ENCODE measurements at places on chromosomes 3 and 15.

GRCh38 chr3:151871639-151872468 is 1.6 kb upstream of the SUCNR1 start:
- DNase-seq = no peak

GRCh38 chr3:50502225-50502583 is 1.2 kb downstream of the CACNA2D2 start:
- no peak for DNase-seq

DNA sequence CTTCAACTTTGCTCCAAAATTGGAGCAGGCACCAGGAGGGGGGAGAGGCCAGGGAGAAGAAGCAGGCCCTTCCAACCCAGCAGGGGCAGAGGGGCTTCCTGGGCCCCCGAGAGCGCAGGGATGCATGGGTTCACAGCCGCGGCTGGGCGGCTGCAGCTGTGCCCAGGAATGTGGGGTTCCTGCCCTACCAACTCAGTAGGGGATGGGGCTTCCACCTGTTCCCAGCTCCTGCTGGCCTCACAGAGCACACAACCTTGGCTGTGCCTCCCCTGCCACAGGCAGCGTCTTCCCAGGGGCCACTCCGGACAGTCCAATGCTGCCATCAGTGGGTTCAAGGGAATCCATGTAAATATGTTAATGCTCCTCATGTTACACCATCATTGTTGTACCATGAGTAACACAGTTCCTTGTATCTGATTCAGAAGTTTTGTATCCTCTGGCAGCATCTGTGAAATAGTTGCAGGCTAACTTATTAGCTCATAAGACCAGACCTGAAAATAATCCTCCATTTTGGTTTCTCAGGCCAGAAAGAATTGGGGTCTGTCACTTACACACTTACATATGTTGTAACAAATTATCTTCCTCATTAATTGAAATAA is 12.1 kb upstream of the SIAH2 start:
- no peak for DNase-seq

DNA sequence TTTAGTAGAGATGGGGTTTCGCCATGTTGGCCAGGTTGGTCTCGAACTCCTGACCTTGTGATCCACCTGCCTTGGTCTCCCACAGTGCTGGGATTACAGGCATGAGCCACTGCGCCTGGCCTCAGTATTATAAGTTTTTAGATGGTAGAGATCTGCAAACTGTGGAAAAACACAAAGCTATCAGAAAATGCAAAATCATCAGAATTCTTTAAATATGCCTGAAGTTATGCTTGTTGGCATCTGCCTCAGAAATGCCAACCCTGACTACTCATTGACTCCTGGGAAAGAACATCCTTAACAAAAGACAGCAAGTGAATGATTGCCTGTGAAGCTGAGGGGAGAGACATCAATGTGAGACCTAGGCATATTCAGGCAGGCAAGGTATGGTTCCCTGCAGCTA is 94.3 kb upstream of the MB21D2 start:
- DNase-seq = no peak

DNA sequence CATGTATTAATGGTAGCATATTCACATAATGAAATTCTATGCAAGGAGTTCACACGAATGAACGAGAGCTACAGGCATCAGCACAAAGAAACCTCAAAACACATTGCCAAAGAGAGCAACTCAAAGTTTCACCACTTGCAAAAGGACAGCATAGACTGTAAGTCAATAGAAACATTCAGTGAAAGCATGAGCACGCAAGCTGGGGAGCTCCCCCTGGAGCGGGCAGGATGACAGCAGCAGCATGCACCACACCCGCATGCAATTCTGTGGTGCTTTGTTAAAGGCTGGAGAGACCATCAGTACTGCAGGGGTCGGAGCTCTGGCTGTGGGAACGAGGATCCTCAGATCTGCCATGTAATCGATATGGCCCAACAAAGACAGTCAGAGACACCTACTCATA is 18.7 kb downstream of the OCA2 start:
- no peak for DNase-seq

DNA sequence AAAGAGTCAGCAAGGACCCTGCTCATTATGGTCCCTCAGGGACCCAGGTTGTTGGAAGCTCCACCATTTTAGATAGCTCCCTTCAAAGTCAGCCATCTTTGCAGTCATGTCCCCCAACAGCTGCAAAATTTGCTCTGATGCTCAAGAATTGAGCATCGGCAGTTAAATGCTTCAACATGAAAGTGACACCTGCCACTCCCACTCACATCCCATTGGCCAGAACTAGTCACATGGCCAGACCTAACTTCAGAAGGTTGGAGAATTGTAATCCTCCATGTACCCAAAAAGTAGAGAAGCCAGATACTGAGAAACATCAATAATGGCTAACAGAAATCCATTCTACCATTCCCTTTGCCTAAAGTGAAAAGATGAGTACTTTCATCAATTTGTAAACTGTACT is 171.5 kb upstream of the NR2E3 start:
- DNase-seq = no peak

- no peak for DNase-seq
These were observed 41.7 kb upstream of the SPSB4 start for GRCh38 chr3:141009496-141009895.

DNA sequence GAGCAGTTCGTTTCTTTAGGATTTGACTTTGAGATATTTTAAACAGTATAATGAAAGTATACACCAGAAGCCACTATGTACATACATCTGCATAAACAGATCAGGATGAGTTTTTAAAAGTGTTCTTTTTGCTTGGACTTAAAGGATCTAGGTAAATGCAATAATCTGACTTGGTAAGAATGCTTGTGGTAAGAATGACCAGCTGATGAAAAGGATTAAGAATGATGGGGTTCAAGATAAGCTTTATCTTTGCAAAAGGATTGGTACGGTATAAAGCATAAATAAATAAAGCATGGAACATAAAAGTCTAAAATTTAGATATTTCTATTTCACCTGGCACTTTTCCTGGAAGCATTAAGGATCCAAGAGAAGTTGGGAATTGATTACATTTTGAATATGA is 9.8 kb upstream of the MME start:
- no peak for DNase-seq

DNA sequence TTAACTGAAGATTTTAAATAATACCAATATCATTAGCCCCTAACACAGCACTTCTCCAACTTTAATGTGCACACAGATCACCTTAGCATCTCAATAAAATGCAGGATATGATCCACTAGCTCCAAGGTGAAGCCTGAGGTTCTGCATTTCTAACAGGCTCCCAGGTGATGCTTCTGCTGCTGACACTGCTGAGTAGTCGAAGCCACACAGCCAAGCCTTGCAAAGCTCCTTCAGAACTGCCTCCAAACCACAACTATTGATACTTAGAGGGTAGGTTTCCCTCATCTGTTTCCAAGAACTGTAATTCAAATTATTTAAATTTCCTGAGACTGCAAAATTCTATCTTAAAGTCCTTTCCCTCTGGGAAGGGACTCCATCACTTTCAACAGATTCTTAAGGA is 3.9 kb downstream of the RIOX2 start:
- no peak for DNase-seq

GRCh38 chr3:15795651-15796308 is 2.0 kb downstream of the ANKRD28 start:
- DNase-seq = no peak

DNA sequence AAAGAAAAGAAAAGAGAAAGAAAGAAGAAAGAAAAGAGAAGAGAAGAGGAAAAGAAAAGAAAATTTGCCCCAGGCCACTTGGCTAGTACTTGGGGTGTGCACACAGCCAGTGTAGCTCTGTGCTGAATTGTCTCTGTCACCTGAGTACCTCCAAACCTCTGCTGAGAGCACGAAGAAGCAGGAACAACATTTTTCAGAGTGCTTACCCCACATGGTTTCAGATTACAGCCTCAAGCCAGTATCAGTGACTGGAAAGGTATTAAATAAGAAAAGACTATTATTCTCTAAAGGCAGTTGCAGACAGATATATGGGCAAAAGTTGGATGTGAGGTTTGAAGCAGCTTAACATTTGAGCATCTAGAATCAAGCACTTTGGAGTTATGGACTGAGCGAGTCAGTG is 113.3 kb upstream of the PHLDB2 start:
- DNase-seq = no peak

- DNase-seq = no peak
These were observed 38.4 kb upstream of the GALNT15 start for GRCh38 chr3:16136055-16136454.

DNA sequence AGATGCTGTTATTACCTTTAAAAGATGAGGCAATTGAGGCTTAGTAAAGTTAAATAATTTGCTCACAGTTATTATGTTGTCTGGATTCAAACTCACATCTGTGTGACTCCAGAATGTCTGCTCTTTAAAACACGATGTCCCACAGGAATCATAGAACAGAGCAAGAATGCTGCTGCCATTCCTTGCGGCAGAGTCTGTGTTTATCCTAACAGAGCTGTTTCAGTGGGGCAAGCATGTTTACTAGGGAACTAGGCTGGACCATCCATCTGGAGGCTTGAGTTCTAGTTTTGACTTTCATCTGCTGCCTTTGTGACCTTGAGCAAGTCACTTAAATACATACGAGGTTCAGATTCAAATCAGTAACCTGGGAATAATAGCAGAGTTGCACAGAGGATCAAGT is 72.1 kb downstream of the BBX start:
- no peak for DNase-seq

DNA sequence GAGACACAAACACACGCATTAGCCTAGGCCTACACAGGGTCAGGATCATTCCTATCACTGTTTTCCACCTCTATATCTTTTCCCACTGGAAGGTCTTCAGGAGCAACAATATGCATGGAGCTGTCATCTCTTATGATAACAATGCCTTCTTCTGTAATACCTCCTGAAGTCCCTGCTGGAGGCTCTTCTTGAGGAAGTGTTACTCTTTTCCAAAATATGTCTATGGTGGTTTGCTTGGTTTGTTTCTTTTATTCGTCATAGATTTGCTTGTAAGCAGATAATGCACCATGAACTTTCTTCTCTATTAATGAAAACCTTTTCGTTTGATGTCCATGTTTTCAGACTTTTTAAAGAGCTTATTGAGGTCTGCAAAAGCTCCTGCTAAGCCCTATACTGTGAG is 109.3 kb downstream of the GMPS start:
- DNase-seq = no peak

GRCh38 chr3:69422751-69423150 is 36.9 kb upstream of the FRMD4B start:
- no peak for DNase-seq

GRCh38 chr15:52524223-52525136 is 4.2 kb downstream of the MYO5A start:
- no peak for DNase-seq

DNA sequence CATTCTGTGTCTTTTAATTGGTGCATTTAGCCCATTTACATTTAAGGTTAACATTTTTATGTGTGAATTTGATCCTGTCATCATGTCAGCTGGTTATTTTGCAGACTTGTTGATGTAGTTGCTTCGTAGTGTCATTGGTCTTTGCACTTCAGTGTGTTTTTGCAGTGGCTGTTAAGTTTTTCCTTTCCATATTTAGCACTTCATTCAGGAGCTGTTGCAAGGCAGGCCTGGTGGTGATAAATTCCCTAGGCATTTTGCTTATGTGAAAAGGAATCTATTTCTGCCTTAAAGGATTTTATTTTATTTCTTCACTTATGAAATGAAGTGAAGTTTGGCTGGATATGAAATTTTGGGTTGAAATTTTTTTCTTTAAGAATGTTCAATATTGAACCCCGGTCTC is 70.2 kb upstream of the CD96 start:
- no peak for DNase-seq

- no peak for DNase-seq
These were observed 142.9 kb downstream of the CADPS start for GRCh38 chr3:62732183-62732904.

DNA sequence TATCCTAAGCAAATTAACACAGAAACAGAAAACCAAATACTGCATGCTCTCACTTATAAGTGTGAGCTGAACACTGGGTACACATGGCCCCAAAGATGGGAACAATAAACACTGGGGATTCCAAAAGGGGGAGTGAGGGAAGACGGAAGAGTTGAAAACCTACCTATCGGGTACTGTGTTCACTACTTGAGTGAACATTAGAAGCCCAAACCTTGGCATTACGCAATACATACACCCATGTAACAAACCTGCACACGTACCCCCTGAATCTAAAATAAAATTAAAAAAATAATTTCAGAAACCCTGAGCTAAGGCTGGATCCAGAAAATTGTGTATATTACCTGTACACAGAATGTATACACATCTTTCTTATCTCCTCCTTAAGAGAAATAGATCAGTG is 42.8 kb upstream of the C3orf70 start:
- no peak for DNase-seq

GRCh38 chr15:79093352-79093935 is 2.9 kb upstream of the RASGRF1 start:
- no peak for DNase-seq

DNA sequence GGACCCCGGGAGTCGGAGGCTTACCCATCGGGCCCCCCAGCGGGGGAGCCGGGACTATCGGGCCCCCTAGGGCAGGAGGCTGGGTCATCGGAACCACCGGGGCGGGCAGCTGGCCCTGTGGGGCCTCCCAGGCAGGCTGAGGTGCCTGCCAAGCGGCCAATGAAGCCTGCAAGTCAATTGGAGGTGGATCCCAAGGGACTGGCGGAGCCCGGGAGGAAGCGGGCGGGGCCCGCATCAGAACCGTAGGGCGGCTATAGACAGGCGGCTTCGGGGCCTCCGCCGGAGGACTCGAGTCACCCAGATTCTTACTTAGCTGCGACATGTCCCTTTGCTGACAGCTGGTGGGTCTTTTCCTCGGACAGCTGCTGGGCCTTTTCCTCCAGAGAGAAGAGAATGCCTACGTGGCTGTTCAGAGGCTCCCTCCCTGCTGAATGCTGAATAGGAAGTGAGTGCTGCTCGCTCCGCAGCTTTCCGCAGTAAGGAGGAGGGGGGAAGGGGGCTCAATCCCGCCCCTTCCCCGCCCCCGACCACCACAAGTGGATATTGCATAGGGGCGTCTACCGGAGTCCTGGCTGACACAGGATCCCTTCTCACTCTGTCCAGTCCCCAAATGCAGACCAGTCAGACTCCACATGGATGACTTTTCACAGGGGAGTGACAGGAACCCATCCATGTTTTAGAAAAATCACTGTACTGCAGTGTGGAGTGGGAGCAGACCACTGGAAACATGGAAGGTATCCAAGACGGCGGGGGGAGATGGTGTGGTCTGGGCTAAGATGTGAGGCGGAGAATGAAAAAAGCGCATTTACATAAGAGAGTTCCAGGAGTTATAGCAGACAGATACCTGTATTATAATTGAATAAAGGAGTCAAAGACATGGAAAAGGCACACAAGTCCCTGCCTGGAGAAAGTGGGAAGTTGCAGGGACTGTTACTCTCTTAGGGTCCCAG is at the start of gene MAGEL2:
MAGEL2 (minus strand) TSS at position 447 of the 950 bp plus-strand sequence; CDS start at position 322, 125 bp downstream.
- DNase-seq = no peak

- no peak for DNase-seq
These were observed 1.8 kb upstream of the SRGAP3 start for GRCh38 chr3:9251055-9251786.

DNA sequence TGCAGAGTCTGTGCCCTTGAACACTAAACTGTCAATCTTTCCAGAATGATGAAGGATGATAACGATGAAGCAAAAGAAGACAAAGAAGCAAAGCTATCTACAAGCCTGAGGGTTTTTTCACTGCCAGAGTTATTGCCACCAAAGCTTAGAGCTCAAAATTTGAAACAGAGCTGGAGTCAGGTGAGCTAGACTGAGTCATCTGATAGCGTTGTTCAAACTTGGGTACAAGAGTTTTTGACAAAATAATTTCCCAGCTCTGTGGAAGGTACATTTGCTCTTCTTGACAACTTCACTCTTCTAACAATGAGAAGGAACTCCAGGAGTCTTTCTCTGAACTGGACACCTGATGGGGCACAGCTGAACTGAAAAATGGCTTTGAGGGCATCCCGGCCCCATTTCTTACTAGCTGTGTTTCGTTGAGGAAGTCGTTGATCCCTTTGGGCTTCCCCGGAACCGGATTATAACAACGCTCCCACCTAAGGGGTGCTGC is 715 bp downstream of the MCCC1 start:
- DNase-seq = no peak

All from activated CD4-positive, CD25-positive, alpha-beta regulatory T cell treated with anti-CD3 and anti-CD28 coated beads, Interleukin-2, amount 50 U/mL, for 16 hours (primary cell).